Right atrium auricular region (tissue), 2 donors: ENCODE measurements at places on chromosomes 1 and 21. TPM values are rescaled to one million over a fixed set of nuclear protein-coding genes. Genes with fewer than 3 reads are reported as not detected.

Gene IGSF21
- total RNA-seq = 1.8 TPM

Gene PLOD1
- 56.1 TPM for total RNA-seq

Gene FLG2
- not detected for total RNA-seq

Gene SPRR2A
- not detected for total RNA-seq

Gene CLEC20A
- total RNA-seq = not detected

Gene APOBEC4
- not detected for total RNA-seq

Gene DAP3
- total RNA-seq = 76.8 TPM

Gene MX2
- 5.5 TPM for total RNA-seq

Gene PODN
- 47.2 TPM for total RNA-seq

Gene ANKRD65
- total RNA-seq = 2.2 TPM

Gene TNNI3K
- 18.3 TPM for total RNA-seq

Gene MYBPH
- total RNA-seq = not detected

Gene S100A16
- 62.7 TPM for total RNA-seq

Gene CHAF1B
- total RNA-seq = 1.2 TPM

Gene UMODL1
- not detected for total RNA-seq

Gene RAB3B
- not detected for total RNA-seq

Gene UBXN11
- total RNA-seq = 7.4 TPM

Gene PKLR
- total RNA-seq = not detected

Gene PRKAA2
- total RNA-seq = 99.4 TPM

Gene PCBP3
- total RNA-seq = 2.3 TPM

Gene ARMH1
- 5.2 TPM for total RNA-seq

Gene IGSF3
- 17.6 TPM for total RNA-seq

Gene LENEP
- not detected for total RNA-seq

Gene MOV10
- 10.5 TPM for total RNA-seq

Gene EPHA10
- total RNA-seq = 0.22 TPM

Gene FCGR2B
- 4.5 TPM for total RNA-seq

Gene CFHR1
- total RNA-seq = not detected

Gene KRTAP19-1
- not detected for total RNA-seq

Gene TRIM45
- 4.8 TPM for total RNA-seq

Gene CR1L
- total RNA-seq = not detected

Gene ASPM
- total RNA-seq = 2.4 TPM

Gene AMPD1
- total RNA-seq = not detected

Gene LIN9
- 11.0 TPM for total RNA-seq

Gene SFPQ
- total RNA-seq = 80.8 TPM

Gene ZBTB37
- 8.8 TPM for total RNA-seq

Gene SLC22A15
- 3.9 TPM for total RNA-seq

Gene RTCA
- total RNA-seq = 30.7 TPM

Gene BLACAT1
- 0.24 TPM for total RNA-seq

Gene SPRR2G
- not detected for total RNA-seq

Gene DCST1
- not detected for total RNA-seq

Gene DMBX1
- total RNA-seq = not detected

Gene HCN3
- 0.35 TPM for total RNA-seq

Gene C1orf115
- total RNA-seq = 19.8 TPM

Gene PPP2R5A
- 81.5 TPM for total RNA-seq

Gene KRTAP15-1
- not detected for total RNA-seq

Gene CYP4A11
- not detected for total RNA-seq

Gene EVI5
- total RNA-seq = 26.4 TPM

Gene DEPDC1
- not detected for total RNA-seq

Gene MAP10
- total RNA-seq = 2.1 TPM

Gene TUT4
- total RNA-seq = 27.4 TPM

Gene OR2L8
- total RNA-seq = not detected

Gene HSPB7
- total RNA-seq = 1,082 TPM

Gene ANKRD35
- 2.4 TPM for total RNA-seq

Gene ABCA4
- total RNA-seq = 0.51 TPM

Gene CRYAA
- total RNA-seq = not detected

Gene IFNAR2
- total RNA-seq = 5.8 TPM
